ENCODE measurements at places on chromosomes 3 and 15.

DNA sequence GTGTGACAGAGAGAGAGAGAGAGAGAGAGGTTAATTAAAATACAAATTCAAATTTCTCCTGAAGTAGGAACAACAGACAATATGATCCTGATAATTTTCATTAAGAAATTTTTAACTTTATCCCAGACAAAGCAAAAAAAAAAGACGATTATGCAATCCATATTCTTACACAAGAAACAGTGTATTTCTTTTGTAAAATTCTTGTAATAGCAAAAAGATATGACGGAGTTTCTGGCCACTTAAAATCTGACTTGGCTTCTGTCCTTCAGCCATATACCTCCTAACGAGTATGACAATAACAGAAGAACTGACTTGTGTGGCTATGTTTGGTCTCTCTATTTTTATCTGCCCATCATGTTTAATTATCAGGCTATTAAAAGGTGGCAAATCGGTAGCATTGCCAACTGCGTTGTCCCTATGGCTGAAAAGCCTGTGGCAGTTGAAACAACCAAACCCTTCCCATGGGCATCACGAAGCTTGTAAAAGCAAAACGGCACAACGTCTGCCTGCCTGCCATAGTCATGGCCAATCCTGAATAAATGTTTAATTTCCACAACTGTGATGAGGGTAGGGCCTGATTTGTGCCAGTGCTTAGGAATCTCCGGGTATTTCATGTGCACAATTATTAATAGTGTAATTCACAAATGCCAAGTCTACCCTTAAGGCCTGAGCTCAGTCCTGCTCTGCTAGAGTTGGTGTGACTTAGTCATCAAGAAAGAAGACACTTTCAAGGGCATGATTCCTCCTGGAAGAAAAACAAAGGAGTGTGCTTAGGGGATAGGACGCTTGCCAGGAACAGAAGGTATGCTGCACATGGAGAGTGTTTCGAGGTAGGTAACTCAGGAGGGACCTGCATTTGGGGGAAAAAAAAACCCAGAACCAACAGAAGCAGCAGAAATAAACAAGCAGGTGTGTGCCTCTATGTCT, 1090.2 kb downstream of the FHIT start:
- DNase-seq, result no peak

- no peak for DNase-seq
Observed at GRCh38 chr3:59460068-59460467, 410.2 kb upstream of the CFAP20DC start.

DNA sequence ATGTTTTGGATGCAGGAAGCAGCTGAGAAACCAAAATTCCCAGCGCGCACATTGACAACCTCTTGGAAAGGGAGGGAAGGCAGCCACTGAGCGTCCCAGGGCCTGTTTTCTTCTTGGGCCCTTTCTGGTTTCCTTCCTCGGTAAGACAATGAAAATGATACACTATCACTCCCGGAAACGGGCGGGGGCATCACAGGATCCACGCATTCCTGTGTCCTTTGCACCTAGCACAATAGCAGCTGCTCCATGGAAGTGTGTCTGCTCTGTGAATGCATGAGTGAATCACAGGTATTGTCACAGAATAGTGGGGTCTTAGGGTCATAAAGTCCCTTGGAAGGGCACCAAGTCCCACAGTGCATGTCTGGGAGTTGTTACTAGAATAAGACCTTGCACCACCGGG, 6.3 kb upstream of the ITPKA start:
- DNase-seq, result no peak

DNA sequence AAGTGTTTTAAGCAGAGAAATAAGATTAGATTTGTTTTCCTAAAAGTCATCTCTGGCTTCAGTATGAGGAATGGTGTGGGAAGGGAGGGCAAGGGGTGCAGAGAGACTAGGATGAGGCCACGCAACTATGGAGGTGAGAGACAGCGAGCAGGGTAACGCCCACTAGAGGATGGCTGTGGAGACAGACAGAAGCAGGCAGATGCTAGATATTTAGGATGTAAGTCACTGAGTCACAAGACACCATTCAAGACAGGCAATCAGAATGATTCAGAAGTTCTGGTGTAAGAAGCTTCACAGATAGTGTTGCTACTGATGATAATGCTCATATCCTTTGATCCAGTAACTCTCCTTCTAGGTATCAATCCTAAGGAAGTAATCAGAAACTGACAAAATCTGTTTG, 19.1 kb downstream of the HSPBAP1 start:
- DNase-seq, result peak; percentile 65

- no peak for DNase-seq
Observed at GRCh38 chr3:100954199-100954935, 38.9 kb downstream of the ABI3BP start.

- DNase-seq, result no peak
Observed at GRCh38 chr15:27121672-27122071, 150.7 kb downstream of the GABRG3 start.

GRCh38 chr15:32733281-32733680, 15.5 kb downstream of the GREM1 start:
- DNase-seq, result no peak

- DNase-seq, result no peak
Observed at GRCh38 chr3:104785947-104786346, 580.8 kb upstream of the ALCAM start.

- peak; percentile 48 for DNase-seq
Observed at GRCh38 chr3:184656829-184657681, 54.8 kb downstream of the MAGEF1 start.

DNA sequence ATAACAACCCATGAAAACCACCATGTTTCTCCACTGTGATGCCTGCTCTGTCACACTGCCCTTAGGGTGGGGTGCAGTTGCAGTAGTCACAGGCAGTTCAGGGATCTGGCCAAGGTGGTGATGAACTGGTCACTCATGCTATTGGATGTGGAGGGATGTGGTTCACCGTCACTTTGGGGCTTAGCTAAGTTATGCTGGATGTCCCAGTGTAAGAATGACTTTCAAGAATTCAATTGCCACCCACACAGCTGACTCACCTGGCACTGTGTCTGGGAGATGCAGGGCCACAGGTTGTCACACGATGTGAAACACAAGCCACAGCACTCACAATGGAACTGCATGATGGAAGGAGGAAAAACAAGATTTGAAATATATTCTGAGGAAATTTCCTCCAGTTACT, 146.1 kb upstream of the CTNNB1 start:
- DNase-seq, result peak; percentile 40

- DNase-seq, result no peak
Observed at GRCh38 chr3:72453706-72454105, 394.5 kb downstream of the SHQ1 start.

GRCh38 chr3:186882881-186883685, 40.6 kb downstream of the ADIPOQ start:
- peak; percentile 97 for DNase-seq

- DNase-seq, result no peak
Observed at GRCh38 chr15:88804257-88804656, 1.0 kb downstream of the ACAN start.
